ENCODE measurements at places on chromosomes 7 and 10.
A peak's percentile ranks its signal among the peaks of the same experiment; 100 is the strongest.

- DNase-seq: no peak
Observed at GRCh38 chr10:52742731-52743130, 29.9 kb downstream of the MBL2 start.

DNA sequence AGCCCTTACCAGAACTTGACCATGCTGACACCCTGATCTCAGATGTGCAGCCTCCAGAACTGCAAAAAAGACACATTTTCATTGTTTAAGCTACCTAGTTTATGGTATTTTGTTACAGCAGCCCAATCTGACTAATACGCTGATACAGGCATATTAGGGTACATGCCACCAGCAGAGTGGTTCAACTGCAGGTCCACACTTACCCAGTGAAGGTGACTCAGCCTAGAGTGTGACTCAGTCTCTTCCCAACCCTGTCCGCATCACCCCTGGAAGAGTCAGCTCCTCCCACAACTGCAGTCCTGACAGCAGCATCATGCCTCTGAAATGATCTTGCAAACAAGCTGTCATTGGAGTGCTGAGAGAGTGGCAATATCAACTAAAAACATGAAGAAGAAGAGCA, 30.8 kb upstream of the GOT1 start:
- DNase-seq: no peak

- DNase-seq: no peak
Observed at GRCh38 chr10:74056050-74056818, 58.3 kb downstream of the VCL start.

DNA sequence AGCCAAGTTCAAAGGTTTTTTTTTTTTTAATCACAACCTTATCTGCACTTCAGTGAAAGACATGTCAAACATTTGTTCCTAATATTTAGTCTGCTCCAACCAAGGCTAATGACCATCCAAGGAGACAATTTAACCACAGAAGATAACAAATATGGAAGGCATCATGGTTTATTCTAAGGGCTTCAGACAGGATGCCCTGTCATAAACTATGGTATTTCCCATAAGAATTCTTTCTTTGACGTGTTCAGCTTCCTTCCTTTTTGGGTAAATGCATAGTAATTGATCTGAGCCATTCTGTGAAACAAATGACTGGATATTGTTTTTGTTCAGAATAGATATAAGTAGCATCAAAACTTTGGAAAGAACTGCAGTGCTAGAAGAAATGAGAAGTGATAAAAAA, 326.5 kb upstream of the AOAH start:
- DNase-seq: no peak

DNA sequence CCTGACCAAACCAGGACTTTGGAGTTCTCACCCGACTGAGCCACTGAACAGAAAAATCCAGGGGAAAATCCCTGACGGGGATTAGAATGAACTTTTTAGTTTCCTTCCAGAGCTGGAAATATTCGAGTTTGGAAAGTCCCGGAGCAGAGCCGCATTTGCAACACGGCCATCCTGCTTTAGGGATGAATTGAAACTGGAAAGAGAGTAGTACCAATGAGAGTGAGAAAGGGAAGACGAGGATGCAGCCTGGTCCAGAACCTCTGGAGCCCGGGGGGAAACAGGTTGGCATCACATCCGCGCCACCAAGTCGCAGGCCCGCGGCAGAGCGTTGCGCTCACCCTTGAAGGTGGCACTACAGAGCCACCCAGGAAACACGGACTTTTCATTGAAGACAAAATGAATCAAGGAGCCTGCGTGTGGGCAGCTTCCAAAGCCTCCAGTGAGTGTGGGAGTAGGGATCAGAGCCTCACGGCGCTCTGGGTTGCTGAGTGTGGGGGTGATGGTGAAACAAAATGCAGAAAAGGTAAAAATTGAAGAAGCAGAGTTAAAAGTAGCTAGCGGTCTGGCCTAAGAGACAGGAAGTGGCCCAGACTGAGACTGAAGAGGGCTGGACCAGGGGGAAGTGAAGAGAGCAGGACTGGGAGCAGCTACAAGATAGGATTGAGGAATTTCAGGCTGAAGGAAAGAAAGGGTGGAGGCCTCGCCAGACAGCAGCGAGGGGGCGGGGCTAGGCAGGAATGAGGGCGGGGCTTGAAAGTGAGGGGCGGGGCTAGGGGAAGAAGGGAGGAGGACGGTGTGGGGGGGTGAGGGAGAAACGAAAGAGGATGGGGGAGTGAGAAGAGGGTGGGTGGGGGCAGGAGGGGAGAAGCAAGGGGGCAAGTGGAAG, 1.8 kb downstream of the SMURF1 start:
- peak; percentile 25 for DNase-seq

GRCh38 chr7:5274441-5274840, 8.3 kb upstream of the SLC29A4 start:
- DNase-seq: no peak

GRCh38 chr10:12568391-12569009, 219.2 kb downstream of the CAMK1D start:
- DNase-seq: no peak

- no peak for DNase-seq
Observed at GRCh38 chr10:74084955-74085354, 65.7 kb downstream of the AP3M1 start.

DNA sequence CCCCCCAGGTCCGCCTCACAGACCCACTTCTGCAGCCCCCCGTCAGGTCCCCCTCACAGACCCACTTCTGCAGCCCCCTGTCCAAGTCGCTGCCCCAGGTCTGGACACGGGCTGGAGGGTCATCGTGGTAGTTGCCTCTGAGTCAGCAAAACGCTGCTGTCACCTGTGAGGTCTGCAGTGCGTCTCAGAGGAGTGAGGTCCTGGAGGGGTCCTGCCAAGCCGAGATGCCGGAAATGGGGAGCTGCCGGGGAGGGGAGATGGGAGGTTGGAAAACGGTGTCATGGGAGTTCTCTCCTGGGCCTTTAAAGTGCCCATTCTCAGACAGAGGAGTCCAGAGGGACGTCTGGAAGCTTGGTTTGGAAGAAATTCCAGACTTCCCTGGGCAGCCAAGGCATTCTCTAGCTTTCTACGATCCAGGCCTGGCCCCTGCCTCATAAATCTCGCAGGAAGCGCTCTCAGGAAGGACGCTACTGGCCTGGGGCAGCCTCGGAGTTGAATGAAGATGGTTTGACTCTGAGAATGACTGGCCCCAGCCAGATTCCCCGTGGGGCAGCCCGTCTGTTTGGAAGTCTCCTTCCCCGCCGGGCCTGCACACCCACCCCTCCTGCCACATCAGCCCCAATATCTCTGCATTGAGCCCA, 38.7 kb downstream of the CALML3 start:
- DNase-seq: no peak

- no peak for DNase-seq
Observed at GRCh38 chr7:12861070-12861469, 173.6 kb downstream of the ARL4A start.

DNA sequence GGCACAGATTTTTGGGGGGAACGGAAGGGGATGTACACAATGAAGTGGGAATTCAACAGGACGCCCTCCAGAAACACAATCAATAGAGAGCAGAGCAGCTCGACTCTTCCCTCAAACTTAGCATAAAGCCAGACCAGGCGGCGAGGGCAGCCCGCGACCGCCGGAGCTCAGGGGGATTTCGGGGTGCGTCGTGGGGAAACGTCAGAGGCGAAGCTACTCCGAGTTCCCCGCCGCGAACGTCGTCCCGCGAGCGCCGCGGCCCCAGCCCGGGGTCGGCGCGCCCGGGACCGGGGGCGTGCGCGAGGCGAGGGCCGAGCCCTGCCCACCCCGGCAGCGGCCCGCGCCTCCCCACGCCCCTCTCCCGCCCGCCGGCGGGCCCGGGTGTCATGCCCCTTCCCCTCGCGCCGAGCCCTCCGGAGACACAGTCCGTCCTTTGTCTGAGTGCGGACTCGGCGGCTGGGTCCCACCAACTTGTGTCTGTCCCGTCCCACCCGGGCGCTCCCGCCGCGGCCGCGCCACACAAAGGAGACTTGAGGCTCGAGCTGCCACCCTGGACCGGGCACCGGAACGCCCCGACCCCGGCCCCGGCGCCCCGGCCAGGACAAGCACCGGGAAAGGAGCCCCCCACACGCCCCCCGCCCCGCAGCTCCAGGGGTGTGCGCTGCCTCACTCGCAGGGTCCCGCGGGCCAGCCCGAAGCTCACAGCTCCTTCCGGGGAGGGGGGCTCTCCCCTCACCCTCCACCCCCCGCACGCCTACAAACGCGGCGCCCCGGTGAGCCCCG, 634 bp downstream of the EZH2 start:
- peak; percentile 33 for DNase-seq

- no peak for DNase-seq
Observed at GRCh38 chr7:142345811-142346210, 88.0 kb upstream of the PRSS58 start.

- DNase-seq: no peak
Observed at GRCh38 chr10:130455791-130456190, 319.6 kb downstream of the GLRX3 start.

- no peak for DNase-seq
Observed at GRCh38 chr7:158124671-158125079, 462.9 kb downstream of the PTPRN2 start.

- DNase-seq: no peak
Observed at GRCh38 chr7:132377015-132377414, 199.3 kb downstream of the PLXNA4 start.

DNA sequence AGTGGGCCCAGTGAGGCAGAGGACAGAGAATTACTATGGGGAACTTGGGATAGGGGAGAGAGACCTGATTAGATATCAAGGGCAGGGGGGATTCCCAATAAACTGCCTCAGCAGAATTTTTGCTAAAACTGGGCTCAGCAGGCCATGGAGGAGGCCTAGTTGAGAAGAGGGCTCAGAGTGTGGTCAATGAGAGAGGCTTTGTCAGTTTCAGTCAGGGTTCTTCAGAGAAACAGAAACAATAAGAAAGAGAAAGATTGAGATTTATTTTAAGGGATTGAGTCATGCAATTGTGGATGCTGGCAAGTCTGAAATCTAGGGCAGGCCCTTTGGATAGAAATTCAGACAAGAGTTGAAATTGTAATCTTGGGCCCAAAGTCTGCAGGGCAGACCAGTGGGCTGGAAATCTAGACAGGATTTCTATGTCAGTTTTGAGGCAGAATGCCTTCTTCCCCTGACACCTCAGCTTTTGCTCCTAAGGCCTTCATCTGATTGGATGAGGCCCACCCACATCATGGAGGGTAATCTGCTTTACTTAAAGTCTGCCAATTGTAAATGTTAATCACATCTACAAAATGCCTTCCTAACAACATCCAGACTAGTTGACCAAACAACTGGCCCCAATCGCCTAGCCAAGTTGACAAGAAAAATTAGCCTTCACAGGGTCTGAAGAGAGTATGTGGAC, 33.5 kb upstream of the CCSER2 start:
- no peak for DNase-seq

DNA sequence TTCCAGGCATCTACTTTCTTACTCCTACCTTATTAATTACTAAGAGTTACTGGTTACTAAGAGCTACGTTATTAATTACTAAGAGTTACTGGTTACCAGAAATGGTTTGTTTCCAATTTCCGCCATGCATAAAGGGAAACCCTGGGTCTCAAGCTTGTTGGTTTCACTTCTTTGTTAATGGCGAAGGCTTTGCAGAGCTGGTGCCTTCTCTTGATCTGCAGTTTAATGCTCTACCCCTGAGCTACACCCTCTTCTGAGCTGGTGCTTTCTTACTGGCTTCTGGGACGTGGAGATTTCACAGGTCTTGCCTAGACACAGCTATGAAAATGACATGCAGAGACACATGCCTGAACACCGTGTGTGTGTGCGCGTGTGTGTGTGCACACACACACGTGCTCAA, 560 bp downstream of the CPA4 start:
- no peak for DNase-seq

DNA sequence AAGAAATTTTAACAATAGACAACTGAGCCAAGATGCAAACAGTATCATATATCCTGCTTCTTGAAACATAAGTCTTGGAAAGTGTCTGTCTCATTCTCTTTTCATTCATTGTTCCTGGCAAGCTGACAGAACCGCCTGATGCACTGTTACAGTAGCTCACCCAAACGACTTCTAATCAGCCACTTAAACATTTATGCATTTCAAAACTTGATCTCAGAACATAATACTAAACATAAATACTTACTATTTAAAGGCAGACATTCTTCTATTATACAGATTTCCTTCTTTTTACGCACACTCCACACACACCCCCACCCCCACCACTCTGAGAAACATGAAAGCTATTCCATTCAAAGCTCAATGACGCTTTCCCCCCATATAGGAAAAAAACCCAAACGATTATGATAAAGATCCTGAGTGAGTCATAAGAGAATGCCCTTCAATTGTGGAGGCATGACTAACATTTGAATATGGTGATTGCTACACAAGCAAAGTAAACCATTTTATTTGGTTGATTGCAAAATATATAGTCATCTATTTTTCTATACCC, 30.5 kb downstream of the SHTN1 start:
- DNase-seq: no peak

- no peak for DNase-seq
Observed at GRCh38 chr10:29877793-29878491, 181.4 kb downstream of the JCAD start.

DNA sequence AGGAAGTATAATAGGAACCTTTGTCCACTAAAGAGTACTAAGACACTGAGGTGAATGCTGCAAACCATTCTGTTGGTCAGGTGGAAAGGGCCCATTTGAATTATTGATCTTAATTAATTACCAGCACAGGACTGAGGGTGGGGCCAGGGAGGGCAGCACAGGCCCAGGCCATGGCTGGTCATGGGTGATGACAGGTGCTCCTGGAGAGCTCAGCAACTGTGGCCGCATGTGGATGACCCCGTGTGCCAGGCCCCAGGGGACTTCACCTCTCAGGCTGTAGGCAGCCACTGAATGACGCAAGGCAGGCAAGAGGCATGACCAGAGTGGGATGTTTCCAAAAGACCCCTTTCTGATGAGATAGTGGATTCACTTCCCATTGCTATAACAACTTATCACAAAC, 54.2 kb downstream of the HECW1 start:
- DNase-seq: no peak

DNA sequence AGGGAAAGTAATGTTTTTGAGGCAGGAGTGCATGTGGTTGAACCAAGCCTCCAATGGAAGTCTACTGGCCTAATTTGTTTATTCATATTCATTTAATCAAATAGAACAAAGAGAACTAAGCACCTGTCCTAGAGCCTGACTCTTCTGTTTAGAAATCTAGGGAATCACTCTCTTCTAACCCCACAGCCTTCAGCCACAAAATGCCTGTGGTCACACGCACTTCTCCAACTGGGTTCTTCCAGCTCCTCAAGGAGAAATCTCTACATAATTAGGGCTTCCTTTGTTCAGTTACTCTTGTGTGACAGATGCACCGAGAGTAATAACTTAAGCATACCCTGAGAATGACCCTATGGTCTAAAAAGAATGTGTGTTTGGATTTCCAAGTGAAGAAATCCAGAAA, 133.7 kb upstream of the NAMPT start:
- no peak for DNase-seq

- DNase-seq: no peak
Observed at GRCh38 chr10:120584786-120585185, 127.8 kb downstream of the PLPP4 start.

GRCh38 chr10:2980791-2981360, 86.5 kb upstream of the PFKP start:
- DNase-seq: no peak

All from stimulated activated CD8-positive, alpha-beta memory T cell treated with anti-CD3 and anti-CD28 coated beads, Interleukin-2, amount 100 ng/mL, for 1 hour (primary cell).